ENCODE measurements at places on chromosomes 1 and 21.

- DNase-seq: peak; percentile 97
These were observed 91.6 kb upstream of the TTC39A start for GRCh38 chr1:51421964-51422363.

DNA sequence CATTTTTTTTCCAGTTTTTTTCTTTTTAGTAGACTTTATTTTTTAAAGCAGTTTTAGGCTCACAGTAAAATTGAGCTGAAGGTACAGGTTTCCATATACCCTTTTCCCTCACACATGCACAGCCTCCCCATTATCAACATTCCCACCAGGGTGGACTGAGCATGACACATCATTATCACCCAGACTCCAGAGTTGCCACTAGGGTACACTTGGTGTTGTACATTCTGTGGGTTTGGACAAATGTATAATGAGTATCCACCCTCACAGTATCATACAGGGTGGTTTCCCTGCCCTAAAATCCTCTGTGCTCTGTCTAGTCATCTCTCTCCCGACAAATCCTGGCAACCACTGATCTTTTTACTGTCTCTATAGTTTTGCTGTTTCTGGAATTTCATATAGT, 3.0 kb upstream of the AIM2 start:
- no peak for DNase-seq

DNA sequence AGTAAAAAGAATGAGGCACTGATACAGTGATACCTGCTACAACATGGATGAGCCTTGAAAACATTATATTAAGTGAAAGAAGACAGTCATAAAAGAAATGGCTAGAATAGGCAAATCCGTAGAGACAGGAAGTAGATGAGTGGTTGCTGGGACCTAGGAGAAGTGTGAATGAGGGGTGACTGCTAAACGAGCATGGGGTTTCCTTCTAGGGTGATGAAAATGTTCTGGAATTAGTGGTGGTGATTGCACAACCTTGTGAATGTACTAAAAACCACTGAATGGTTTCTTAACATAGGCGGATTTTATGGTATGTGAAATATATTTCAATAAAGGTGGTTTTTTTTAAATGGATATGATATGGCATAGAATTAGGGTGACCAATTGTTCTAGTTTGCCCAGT, 12.6 kb upstream of the SERINC2 start:
- no peak for DNase-seq

GRCh38 chr21:14382486-14382834, 486 bp downstream of the HSPA13 start:
- no peak for DNase-seq

GRCh38 chr1:47618222-47618720, 180.4 kb downstream of the FOXD2 start:
- no peak for DNase-seq

DNA sequence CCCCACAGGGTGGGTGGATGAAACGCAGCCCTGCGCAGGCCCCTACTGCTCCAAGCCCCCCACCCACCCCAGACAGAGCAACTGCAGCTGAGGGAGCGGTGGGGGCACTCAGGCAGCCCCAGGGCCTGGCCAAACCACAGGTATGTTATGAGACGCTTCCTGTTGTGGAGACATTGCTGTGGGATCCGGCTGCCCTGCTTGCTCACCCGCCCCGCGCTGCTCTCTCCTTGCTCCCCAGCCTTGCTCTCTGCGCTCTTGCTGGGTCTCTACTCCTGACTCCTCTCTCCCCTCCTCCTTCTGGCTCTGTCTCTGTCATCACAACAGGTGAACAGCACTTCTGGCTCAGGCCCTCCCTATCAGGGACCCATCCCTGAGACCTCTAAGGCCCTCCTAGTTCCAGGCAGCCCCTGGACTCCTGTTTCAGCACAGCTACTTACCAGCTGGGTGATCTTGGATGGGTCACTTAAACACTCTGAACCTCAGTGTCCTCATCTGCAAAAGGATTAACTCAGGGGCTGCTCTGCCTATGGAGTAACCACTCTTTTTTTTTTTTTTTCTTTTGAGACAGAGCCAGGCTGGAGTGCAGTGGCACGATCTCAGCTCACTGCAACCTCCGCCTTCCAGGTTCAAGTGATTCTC, 15.9 kb downstream of the COL8A2 start:
- no peak for DNase-seq

DNA sequence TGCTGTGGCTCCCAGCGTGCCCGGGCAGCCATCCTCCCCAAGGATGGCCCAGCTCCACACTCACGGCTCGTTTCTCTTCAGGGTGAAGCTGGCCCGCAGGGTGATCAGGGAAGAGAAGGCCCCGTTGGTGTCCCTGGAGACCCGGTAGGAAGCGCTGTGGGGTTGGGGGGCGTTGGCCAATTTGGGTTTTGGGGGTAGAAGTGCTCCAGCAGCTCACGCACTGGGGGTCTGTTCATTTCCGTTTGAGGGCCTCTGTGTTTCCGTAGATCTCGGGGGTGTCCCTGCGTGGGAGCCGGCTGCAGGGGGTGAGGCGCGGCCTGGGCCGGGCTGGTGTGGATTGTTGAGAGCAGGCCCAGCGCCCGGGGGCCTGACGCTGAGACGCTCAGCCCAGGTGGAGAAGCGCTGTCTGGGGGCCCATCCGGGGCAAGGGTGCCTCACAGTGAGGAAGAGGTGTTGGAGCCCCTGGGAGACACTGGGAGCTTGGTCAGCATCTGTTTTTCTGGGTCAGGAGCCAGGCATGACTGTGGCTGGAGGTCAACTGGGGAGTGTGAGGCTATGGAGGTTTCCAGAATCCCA, 12.6 kb downstream of the COL6A1 start:
- no peak for DNase-seq

DNA sequence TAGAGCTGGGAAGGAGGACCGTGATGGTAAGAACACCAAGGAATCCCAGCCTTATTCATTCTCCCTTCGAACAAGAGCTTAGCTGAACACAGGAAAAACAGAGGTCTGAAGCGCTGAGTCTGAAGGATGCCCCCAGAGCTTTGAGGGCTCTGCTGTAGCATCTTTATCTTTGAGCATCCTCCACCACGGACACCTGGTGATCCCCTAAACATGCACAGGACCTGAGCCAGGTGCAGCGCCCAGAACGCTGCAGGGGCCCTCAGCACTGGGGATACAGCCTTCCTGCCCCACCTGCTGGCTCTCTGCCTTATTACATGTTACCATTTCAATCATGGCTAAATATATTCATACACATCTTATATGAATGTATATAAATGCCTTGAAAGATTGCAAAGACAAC, 7.7 kb upstream of the GPATCH4 start:
- no peak for DNase-seq

- no peak for DNase-seq
These were observed 88.3 kb downstream of the AK5 start for GRCh38 chr1:77370161-77370560.

GRCh38 chr1:245577191-245578157, 422.7 kb downstream of the KIF26B start:
- no peak for DNase-seq

- no peak for DNase-seq
These were observed 2.8 kb downstream of the SIPA1L2 start for GRCh38 chr1:232627171-232627570.

- no peak for DNase-seq
These were observed 1409.4 kb downstream of the MRPL39 start for GRCh38 chr21:24197923-24198322.

DNA sequence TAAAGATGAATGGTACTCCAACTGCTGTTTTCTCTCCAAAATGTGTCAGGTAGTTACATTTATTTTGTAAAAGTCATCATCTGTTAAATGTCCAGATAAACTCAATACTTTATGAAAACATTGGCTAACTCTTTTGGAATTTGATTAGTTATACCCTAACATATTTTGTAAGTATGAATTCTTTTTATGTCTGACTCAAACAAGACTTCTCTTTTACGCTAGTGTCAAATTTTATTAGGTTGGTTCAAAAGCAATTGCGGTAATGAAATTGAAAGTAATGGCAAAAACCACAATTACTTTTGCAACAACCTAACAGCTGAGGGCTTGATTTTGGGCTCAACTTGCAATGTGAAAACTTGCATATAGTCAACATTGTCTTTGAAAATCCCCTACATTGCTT, 41.0 kb upstream of the USP25 start:
- DNase-seq: no peak

DNA sequence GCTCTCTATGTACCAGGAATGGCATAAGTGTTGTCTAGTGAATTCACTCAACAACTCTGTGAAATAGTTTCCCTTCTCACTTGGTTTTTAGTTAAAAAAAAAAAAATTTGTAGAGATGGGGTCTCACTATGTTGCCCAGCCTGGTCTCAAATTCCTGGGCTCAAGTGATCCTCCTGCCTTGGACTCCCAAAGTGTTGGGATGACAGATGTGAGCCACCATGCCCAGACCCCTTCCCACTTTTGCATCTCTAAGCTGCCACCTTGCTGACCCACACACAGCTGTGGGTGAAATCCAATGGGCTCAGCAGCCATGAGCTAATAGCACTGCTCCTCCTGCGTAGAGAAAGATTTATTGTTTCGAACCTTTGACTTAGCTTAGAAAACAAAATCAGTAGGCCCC, 33.5 kb downstream of the NEK2 start:
- no peak for DNase-seq

DNA sequence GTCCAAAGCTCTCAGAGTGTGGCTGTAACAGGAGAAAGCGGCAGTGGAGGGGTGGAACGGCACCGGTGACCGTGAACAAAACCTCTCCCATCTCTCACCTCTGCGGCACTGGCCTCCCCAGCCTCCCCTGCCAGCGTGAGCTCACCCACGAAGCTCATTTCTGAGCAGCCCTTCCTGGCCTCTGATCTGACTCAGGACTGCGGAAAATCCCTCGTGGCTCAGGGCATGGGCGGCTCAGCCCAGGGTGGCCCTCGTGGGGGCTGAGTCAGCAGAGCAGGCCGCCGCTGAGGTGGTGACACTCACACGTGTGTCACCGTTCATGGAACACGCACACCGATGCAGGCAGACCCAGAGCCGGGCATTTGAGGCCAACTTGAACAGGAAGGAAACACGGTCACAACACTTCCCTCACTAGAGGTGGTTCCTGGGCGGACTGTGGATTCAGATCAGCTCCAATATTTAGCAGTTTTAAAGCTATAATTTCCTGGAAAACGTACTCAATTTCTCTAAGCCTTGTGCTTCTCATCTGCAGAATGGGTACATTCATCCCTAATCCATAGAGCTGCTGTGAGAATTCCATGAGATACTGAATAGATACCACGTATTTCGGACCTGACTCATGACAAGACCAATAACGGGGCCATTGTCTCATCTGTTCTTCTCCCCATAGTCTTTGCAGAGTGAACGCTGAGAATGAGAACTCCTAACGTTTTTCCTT, 115.0 kb upstream of the TMPRSS2 start:
- DNase-seq: no peak

DNA sequence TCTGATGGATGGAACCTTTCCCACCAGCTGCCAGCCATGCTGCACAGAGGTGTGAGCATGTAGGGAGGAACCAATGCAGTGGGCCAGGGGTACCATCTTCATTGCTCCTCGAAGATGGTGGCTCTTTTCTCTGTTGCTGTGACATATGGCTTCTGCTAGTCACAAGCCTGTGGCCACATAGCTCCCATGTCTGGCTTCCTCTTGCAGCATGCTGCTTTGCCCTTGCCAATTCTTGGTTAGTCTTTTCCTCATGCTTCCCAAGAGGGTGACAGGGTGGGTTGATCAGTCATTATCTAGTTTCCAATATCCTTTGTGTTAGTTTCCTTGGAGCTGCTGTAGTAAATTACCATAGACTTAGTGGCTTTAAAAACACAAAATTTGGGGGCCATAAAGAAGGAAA, 123.4 kb downstream of the ETS2 start:
- DNase-seq: no peak

GRCh38 chr1:32981003-32981901, 16.6 kb upstream of the RNF19B start:
- DNase-seq: no peak

GRCh38 chr1:186577633-186578032, 102.6 kb downstream of the PTGS2 start:
- no peak for DNase-seq

DNA sequence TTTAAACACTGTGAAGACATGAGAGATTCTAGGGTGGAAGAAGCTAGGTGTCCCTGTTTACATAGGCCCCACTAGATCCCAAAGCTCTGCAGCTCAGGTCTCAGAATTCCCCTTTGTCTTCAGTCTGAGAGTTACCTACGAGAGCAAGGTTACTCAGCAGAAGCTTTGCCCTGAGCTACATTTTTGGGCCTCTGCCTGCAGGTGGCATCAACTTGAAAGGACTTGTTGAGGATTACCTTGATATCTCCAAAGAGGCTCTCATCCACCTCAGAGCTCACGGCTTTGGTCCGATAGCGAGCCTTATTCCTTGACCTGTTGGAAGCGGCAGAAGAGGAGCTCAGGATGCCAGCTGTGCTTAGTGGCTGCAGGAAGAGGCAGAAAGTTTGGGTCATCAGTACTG, 7.0 kb downstream of the CFAP45 start:
- no peak for DNase-seq

GRCh38 chr1:182303778-182304177, 87.8 kb downstream of the GLUL start:
- DNase-seq: no peak

- DNase-seq: peak; percentile 28
These were observed 15.1 kb upstream of the TENT5B start for GRCh38 chr1:27027575-27028250.

DNA sequence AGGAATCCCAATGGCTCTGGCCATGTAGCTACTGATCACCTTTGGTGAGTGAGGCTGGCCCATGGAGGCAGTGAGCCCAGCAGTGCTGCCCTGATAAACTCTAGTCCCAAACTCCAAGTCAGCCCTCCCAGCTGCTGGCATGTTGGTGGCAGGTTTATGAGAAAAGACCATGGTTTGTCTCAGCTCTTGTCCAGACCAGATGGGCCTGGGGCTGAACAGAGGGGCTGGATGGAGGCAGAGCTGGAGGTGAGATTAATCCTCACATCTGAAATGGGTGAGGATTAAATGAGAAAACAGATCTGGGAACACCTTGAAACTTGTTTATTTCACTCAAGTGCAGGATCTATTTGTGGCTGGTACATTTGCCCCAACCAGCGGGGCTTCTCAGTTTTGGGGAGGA, 3.2 kb downstream of the TMEM269 start:
- no peak for DNase-seq

DNA sequence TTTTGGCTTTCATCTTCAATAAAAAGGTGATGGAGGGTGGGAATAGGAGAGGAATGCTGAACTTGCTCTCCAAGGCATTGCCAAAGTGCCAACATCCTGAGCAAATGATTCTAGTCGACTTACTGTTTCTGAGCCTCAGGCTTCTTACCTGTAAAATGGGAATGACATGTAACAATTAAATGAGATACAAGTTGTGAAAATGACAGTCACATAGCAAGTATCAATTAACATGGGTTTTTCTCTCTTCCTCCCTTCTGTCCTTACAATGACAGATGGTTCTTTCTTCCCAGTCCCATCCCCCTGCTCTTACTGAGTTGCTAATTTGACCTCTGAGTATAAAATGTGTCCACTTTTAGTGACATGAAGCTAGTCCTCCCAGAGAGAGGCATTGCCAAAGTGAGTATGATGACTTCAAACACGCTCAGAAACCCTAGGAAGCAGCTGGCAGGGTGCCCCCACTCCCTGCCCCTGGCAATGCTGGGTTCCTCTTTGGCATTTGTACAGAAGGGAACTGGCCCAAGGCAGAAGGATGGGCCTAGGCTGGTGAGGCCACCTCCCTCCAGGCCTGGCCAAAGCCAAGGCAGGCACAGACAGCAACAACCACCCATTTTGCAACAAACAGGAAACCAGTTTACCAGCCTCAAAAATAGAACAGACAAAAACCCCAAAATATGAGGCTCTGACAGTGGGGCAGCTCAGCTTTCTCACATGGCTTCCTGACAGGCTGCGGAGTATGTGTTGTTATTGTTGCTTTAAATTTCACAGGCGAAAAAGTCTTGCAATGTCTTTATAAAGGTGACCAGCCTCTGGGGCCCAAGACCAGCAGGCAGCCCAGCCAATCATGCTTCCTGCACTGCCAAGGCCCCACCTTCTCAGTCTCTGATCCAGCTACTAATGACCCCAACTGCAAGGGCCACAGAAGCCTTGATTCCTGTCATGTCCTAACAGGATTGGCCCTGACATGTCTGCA, 115.9 kb downstream of the HIVEP3 start:
- no peak for DNase-seq
